Right lobe of liver (tissue), 6 donors: ENCODE measurements at places on chromosomes 2 and 18. TPM values are rescaled to one million over a fixed set of nuclear protein-coding genes. Genes with fewer than 3 reads are reported as not detected.

- H3K4me1 ChIP-seq: no peaks in the 10 kb centered on the region
- no peak for DNase-seq
- H3K27me3 ChIP-seq: no peaks in the 10 kb centered on the region
These were observed 346.8 kb upstream of the TCF4 start for GRCh38 chr18:55934821-55935220.

DNA sequence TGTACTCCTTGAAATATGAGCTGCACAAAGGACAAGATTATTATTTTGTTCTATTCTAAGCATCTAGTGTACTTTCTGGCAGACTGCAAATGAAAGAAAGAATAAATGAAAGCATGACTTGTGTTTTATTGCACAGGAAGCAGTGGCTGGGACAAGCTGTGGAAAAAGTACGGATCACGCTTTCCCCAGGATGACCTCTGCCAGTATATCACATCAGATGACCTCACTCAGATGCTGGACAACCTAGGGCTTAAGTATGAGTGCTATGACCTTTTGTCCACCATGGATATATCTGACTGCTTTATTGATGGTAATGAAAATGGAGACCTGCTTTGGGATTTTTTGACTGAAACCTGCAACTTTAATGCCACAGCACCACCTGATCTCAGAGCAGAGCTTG is 49.4 kb downstream of the HNMT start:
- DNase-seq: no peak
- H3K4me1 ChIP-seq: no peaks in the 10 kb centered on the region
- no peaks in the 10 kb centered on the region for H3K36me3 ChIP-seq
- no peaks in the 10 kb centered on the region for H3K27me3 ChIP-seq
- H3K27ac ChIP-seq: no peak overlapping the region

DNA sequence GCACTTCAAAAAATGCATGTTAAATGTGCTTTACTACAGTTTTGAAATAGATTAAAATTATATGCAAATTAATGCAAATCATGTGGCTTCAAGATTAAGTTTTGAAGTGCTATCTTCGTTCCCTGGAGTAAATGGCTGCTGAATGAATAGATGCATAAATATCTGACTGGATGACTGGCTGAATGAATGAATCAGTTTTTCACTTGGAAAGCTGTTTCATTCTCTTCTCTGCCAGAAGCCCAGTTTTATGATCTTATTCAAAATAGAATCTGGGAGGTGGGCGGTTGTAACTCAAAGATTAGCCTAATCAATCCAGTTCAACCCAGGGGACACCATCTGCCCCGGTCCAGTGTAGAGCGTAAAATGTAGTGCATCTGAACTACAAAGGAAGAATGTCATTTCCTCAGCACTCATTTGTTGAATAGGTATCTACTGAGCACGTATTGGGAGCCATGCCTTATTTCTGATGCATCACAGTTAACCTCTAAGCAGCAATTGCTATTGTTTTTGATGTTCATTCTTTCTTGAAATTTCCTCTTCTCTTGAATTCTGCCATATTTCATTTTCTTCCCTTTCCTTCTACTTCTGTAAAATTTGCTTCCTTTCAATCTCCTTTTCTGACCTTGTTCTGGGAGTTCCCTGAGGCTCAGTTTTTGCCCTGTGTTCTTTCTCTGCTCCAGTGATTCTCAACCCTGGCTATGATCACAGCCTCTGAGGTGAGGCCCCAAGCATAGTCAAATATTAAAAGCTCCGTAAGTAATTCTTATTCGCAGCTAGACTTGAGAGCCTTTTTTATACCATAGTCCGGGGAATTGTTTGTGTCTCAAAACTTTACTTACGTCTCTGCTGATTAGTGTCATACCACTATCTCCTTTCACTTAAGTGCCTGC is 282.7 kb downstream of the PARD3B start:
- DNase-seq: no peak
- H3K36me3 ChIP-seq: no peaks in the 10 kb centered on the region
- H3K27ac ChIP-seq: no peak overlapping the region
- H3K4me3 ChIP-seq: no peak overlapping the region
- H3K27me3 ChIP-seq: no peaks in the 10 kb centered on the region

DNA sequence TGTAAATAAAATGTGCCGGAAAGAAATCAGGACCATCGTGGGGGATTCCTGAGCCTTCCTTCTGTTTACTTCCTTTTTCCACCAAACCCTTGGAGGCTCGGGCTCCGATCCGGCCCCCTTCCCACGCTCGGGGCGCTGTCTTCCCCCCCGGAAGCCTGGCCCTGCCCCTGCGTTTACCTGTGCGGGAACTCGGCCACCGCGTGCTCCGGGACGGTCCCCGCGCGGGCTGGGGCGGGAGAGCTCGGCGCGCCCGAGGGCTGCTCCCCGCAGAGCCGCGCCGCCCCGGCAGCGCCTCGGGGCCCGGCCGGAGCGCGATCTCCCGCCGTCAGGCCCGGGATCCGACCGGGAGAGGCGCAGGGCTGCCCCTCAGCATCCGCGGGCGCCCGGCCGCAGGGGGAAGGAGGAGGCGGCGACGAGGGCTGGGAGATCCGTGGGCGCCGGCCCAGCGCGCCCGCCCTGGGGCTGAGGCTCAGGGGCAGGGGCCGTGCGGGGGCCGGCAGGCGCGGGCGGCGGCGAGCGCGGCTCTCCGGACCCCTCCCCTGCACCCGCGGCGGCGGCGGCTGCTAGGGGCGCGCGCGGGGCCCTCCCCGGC is 435 bp downstream of the ADCY3 start:
- no peak overlapping the region for H3K27ac ChIP-seq
- H3K36me3 ChIP-seq: no peaks in the 10 kb centered on the region
- H3K4me1 ChIP-seq: no peaks in the 10 kb centered on the region
- H3K27me3 ChIP-seq: no peaks in the 10 kb centered on the region

DNA sequence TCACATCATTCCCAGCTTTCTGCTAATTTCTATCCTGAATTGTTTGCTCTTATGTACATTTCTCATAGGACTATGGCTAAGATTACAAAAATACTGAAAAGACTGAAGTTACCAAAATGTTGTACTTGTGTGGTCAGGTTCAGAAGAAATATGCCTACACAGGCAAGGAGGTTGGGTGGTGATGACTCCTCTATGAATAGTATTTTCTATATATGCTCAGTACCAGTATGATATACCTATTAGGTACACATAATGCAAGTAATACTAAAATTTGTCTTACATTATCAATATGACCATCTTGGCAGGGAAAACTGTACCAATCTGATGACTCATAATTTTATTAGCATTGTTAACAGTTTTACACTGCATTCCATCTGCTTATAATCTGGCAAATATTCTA is 12.2 kb upstream of the ORC2 start:
- H3K27ac ChIP-seq: no peak overlapping the region
- H3K27me3 ChIP-seq: no peaks in the 10 kb centered on the region
- DNase-seq: no peak
- H3K36me3 ChIP-seq: no peaks in the 10 kb centered on the region
- no peak overlapping the region for H3K4me3 ChIP-seq

- DNase-seq: no peak
- H3K27ac ChIP-seq: no peak overlapping the region
- H3K4me3 ChIP-seq: no peak overlapping the region
- no peaks in the 10 kb centered on the region for H3K27me3 ChIP-seq
These were observed 2.8 kb downstream of the RAB12 start for GRCh38 chr18:8611916-8612576.

DNA sequence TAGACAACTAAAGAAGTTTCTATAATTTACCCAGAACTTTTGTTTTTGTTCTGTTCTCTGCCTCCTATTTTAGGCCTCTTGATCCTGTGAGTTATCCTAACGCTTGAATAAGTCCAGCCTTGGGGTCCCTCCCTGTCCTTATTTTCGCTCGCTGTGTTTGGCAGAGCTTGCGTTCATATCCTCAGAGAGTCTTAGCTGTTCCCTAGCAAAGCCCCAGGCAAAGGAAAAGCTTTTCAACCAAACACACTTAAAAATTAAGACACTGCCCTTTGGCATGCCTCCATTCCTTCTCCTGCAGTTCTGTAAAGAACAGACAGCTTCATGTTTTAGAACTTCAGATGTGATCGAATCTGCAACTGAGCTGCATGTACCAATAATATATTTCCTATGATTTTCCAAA is 517.2 kb downstream of the SUCLG1 start:
- no peaks in the 10 kb centered on the region for H3K36me3 ChIP-seq
- H3K4me3 ChIP-seq: no peak overlapping the region
- no peaks in the 10 kb centered on the region for H3K4me1 ChIP-seq
- no peak overlapping the region for H3K27ac ChIP-seq
- no peaks in the 10 kb centered on the region for H3K27me3 ChIP-seq
- DNase-seq: no peak

GRCh38 chr2:209773377-209773776 is 1.7 kb downstream of the UNC80 start:
- H3K27me3 ChIP-seq: no peaks in the 10 kb centered on the region
- no peaks in the 10 kb centered on the region for H3K36me3 ChIP-seq
- no peak overlapping the region for H3K4me3 ChIP-seq
- H3K27ac ChIP-seq: no peak overlapping the region

- no peaks in the 10 kb centered on the region for H3K4me1 ChIP-seq
- no peak overlapping the region for H3K4me3 ChIP-seq
- no peaks in the 10 kb centered on the region for H3K27me3 ChIP-seq
- H3K27ac ChIP-seq: no peak overlapping the region
- H3K36me3 ChIP-seq: no peaks in the 10 kb centered on the region
- DNase-seq: no peak
These were observed 65.2 kb downstream of the CCDC195 start for GRCh38 chr2:224650815-224651439.

DNA sequence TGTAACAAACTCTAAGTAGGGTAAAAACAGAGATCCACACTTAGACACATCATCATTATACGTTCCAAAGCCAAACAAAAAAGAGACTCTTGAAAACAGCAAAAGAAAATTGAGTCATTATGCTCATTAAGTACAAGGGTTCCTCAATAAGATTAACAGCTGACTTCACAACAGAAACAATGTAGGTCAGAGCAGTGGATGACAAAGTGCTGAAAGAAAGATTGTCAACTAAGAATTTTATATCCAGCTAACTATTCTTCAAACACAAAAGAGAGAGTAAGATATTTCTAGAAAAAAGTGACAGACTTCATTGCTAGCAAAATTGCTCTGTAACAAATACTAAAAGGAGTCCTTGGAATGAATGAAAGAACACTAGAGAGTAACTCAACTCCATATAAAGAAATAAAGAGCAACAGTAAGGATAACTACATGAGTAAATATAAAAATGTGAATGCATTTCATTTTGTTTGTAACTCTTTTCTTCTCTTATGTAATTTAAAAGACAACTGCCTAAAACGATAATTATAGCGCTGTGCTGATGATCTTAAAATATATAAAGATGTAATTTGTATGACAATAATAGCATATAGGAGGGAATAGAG is 23.8 kb upstream of the DNER start:
- H3K4me1 ChIP-seq: no peaks in the 10 kb centered on the region
- no peak for DNase-seq
- no peaks in the 10 kb centered on the region for H3K27me3 ChIP-seq
- no peaks in the 10 kb centered on the region for H3K36me3 ChIP-seq
- H3K4me3 ChIP-seq: no peak overlapping the region

GRCh38 chr2:128472789-128473174 is 154.1 kb upstream of the HS6ST1 start:
- H3K27ac ChIP-seq: no peak overlapping the region
- H3K27me3 ChIP-seq: no peaks in the 10 kb centered on the region
- H3K36me3 ChIP-seq: no peaks in the 10 kb centered on the region
- no peaks in the 10 kb centered on the region for H3K4me1 ChIP-seq

DNA sequence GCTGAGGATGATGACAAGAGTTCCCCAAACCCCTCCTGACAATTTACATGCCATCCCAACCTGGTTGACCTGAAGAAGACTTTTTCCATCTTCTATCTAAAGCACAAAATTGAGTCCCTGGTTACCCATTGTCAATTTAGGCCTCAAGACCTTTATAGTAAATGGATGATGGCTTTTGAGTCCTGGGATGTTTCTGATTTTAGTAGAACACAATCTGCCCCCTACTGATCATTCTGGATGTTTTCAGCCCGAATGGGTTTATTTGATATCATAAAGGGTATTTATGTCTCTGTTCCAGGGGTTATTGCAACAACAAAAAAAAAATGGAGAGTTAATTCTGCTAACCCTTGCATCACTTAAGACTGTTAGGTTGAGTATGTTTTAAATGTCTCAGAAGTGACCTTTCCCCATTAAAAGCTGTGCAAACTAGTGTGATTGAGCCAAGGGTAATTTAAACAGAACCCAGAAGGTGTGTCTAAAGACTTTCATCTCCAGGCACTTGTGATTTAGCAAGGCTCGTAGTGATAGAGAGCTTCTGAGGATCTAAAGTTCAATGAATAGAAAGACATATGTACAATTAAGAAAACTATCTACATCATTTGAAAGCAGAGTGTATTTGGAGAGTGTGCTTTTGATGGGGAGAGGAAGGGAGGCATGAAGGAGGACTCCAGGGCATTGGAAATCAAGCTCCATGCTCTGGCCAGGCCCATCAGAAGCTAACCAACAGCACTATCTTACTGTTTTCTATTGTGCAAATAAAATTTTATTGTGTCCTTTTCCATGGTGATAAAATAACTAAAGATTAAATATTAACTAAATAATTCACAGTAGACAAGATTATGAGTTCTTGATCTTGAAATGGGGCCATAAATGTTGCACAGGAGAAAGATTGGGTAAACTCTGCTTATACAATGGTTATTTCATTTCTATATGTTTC is 96.6 kb upstream of the NOSTRIN start:
- no peak overlapping the region for H3K4me3 ChIP-seq
- no peak overlapping the region for H3K27ac ChIP-seq
- H3K36me3 ChIP-seq: no peaks in the 10 kb centered on the region

GRCh38 chr2:220893411-220893810 is 678.7 kb downstream of the EPHA4 start:
- no peaks in the 10 kb centered on the region for H3K36me3 ChIP-seq
- no peaks in the 10 kb centered on the region for H3K4me1 ChIP-seq
- H3K27me3 ChIP-seq: no peaks in the 10 kb centered on the region
- no peak overlapping the region for H3K4me3 ChIP-seq
- DNase-seq: no peak
- no peak overlapping the region for H3K27ac ChIP-seq

DNA sequence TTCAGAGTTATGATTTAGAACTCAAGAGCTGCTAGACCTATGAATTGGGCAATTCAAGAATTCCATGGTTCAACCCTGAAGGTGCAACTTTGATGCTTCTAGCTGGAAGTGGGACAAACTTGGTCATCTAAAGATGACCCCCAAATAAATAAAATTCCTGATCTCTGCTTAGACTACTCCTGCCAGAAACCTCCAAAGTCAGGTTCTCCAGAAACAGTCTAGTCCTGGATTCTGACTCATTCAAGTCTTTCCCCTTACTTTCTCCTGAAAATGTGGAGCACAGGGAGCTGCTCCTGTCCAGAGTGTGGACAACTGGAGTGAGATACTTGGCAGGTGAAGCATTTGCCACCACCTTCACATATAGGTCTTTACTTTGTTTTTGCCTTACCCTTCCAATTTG is 557.7 kb upstream of the TNP1 start:
- no peaks in the 10 kb centered on the region for H3K4me1 ChIP-seq
- H3K27me3 ChIP-seq: no peaks in the 10 kb centered on the region
- no peak overlapping the region for H3K4me3 ChIP-seq
- DNase-seq: no peak

GRCh38 chr18:22467760-22468553 is 50.2 kb upstream of the CTAGE1 start:
- no peak overlapping the region for H3K27ac ChIP-seq
- no peak for DNase-seq
- H3K36me3 ChIP-seq: no peaks in the 10 kb centered on the region
- no peaks in the 10 kb centered on the region for H3K4me1 ChIP-seq

GRCh38 chr2:148561389-148561788 is 83.2 kb upstream of the EPC2 start:
- H3K4me3 ChIP-seq: no peak overlapping the region
- H3K4me1 ChIP-seq: no peaks in the 10 kb centered on the region
- no peak for DNase-seq

The GTF3C2 gene
- 16.7 TPM for total RNA-seq

The ITPRID2 gene
- 129 TPM for total RNA-seq

The PRPF40A gene
- total RNA-seq: 25.1 TPM

The B3GNT7 gene
- total RNA-seq: 1.0 TPM

The ANKRD30BL gene
- not detected for total RNA-seq

The SYT4 gene
- total RNA-seq: not detected

The DNAJC5G gene
- not detected for total RNA-seq
